ENCODE measurements at places on chromosomes 2 and 18.

GRCh38 chr2:173667415-173667814 lies 297.8 kb downstream of the SP3 start:
- no peaks in the 10 kb centered on the region for H3K36me3 ChIP-seq
- H3K27me3 ChIP-seq, result no peaks in the 10 kb centered on the region
- DNase-seq, result no peak
- no peak overlapping the region for H3K27ac ChIP-seq
- no peak overlapping the region for H3K4me3 ChIP-seq

DNA sequence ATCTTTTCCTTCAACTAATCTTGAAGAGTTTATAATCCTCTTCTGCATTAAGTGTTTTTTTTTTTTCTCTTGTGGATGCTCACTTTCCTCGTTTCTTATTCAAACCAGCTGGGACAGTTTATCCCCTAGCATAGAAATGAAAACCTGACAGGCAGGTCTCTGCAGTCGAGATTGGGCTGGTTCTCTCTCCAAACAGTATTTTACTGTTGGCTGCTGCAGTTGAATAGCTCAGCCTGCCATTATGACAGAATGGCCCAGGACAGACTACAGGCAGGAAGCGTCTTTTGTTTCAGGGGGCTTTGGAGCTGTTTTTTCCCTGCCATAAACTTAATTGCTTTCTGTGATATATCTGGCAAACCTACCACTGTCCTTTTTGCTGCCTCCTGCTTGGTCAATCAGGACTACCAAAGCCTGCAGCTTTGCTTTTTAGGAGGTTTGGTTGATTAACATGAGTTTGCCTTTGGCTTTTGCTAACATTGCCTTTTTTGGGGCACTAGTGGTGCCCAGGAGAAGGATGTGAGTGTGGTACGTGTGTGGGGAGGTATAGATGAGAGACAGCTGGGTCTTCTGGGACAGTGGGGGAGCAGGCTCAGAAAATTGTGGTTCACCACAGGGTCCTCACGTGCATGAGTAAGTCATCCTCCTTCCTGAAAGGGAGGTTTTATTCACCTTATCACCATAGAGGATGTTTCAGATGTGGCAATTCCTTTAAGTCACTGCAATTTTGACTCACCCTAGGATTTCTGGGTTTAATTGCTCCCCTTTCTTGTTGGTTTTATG lies 128.7 kb downstream of the LYPD6B start:
- H3K36me3 ChIP-seq, result no peaks in the 10 kb centered on the region
- no peaks in the 10 kb centered on the region for H3K27me3 ChIP-seq
- peak overlapping the region; percentile 5 for H3K27ac ChIP-seq

GRCh38 chr2:85545780-85546240 lies 6.8 kb downstream of the MAT2A start:
- H3K27ac ChIP-seq, result no peak overlapping the region
- H3K4me1 ChIP-seq, result peaks cover 13% of the 10 kb centered on the region
- DNase-seq, result no peak
- H3K27me3 ChIP-seq, result no peaks in the 10 kb centered on the region
- H3K4me3 ChIP-seq, result no peak overlapping the region

DNA sequence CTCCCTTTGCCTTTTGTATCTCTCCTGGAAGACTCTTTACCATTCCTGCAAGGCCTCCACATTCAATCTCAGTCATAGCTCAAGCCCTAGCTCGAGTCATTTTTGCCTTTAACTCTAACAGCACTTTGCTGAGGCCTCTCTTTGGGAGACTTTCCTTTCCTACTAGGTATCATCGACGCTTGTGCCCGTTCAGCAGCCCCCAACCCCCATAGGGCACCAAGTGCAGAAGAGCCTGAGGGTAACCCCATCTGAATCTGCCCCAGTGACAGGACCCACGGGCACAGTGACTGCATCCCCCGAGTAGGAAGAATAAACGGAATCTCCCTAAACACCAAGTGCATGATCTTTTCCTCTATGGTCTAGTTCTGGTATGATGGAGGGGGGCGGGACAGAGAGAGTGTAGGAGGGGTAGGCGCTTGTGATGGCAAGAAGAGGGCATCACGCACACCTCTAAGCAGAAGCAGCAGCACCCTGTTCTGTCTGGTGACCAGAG lies 66.3 kb downstream of the UXS1 start:
- H3K27ac ChIP-seq, result no peak overlapping the region
- H3K27me3 ChIP-seq, result no peaks in the 10 kb centered on the region
- no peak overlapping the region for H3K4me3 ChIP-seq
- DNase-seq, result no peak

GRCh38 chr18:43279015-43279744 lies 1.9 kb upstream of the SYT4 start:
- no peak for DNase-seq
- no peak overlapping the region for H3K27ac ChIP-seq

GRCh38 chr2:104163611-104164130 lies 690.2 kb upstream of the POU3F3 start:
- DNase-seq, result no peak
- H3K36me3 ChIP-seq, result no peaks in the 10 kb centered on the region
- H3K4me1 ChIP-seq, result no peaks in the 10 kb centered on the region
- no peak overlapping the region for H3K4me3 ChIP-seq
- H3K27me3 ChIP-seq, result no peaks in the 10 kb centered on the region
- H3K27ac ChIP-seq, result no peak overlapping the region

DNA sequence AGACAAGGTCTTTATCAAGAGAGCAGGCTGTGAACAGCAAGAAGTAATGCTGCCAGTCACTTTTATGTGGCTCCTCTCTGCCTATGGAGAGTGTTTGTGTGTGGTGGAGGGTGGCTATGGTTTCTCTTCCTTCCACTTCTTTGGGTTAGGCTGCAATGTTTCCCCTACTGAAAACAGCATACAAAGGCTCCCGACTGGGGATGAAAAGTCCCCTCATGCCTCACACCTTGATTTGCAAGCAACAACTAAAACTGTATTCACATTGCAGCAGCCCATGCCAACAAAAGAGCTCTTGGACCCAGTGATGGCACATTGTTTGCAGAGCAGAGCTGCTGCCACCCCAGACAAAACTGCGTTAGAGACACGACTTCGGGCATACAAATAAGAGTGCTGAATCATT lies 301.6 kb downstream of the SLC8A1 start:
- no peak overlapping the region for H3K4me3 ChIP-seq
- H3K4me1 ChIP-seq, result no peaks in the 10 kb centered on the region
- DNase-seq, result no peak
- H3K27ac ChIP-seq, result no peak overlapping the region

DNA sequence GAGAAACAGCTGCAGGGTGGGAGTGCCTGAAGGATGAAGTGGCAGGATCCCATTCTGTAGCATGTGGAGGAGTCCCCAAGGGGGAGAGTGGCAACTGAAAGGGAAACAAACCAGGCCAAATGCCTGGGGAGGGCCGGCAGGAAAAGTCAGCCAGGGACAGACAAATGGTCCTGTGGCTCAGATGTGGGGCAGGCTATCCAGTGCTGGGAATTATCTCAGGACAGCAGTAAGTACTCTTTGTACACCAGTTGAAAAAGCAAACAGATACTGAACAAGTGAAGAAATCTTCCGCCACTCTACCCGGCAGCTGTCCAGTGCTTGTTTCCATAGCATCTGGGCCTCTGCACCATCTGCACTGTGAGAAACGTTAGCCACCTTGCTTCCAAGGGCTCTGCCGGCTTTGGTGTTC lies 408.9 kb downstream of the LRATD1 start:
- DNase-seq, result no peak
- H3K36me3 ChIP-seq, result no peaks in the 10 kb centered on the region
- no peaks in the 10 kb centered on the region for H3K4me1 ChIP-seq

DNA sequence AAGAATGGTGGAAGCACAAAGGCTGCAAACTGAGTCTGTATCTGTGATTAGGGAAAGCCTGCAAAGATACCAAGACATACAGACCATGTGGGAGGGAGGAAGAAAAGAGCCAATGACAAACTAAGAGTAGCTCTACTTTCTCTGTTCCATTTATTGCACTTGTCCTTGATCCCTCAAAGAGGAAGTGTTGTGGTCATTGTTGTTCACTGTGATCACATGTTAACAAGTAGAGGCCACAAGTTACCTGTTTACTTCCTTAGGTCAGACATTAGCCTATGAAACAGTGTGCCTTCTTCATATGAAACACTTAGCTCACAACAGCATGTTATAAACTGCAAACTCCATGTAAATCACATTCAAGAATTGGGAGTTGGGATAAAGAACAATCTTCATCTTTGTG lies 32.6 kb downstream of the MAP2 start:
- H3K36me3 ChIP-seq, result no peaks in the 10 kb centered on the region
- H3K4me1 ChIP-seq, result peaks cover 15% of the 10 kb centered on the region
- H3K27ac ChIP-seq, result no peak overlapping the region

- DNase-seq, result no peak
- H3K4me1 ChIP-seq, result no peaks in the 10 kb centered on the region
- no peaks in the 10 kb centered on the region for H3K27me3 ChIP-seq
- no peak overlapping the region for H3K27ac ChIP-seq
- no peaks in the 10 kb centered on the region for H3K36me3 ChIP-seq
These were observed 792.7 kb downstream of the RNF144A start for GRCh38 chr2:7709907-7710306.

DNA sequence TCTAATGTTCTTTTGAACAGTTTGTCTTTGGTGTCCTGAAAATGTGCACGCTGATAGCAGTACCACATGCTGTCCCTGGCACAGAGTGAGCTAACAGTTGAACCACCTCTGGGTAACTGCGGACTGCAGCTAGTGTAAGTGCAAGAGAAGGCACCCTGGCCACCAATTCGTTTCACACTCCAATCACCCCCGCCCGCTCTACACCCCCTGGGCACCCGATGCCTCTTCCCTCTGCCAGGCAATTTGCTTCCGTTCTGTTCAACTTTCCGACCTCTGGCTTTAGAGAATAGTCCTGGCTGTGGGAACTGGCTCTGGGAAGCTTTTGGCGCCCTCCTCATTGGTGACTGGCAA lies 1.4 kb downstream of the DOCK10 start:
- peak overlapping the region; percentile 89 for H3K4me3 ChIP-seq
- DNase-seq, result peak; percentile 58
- peak overlapping the region; percentile 87 for H3K27ac ChIP-seq
- 0 out of 2 replicates have a peak, but pooled peaks cover 5% of the 10 kb centered on the region for H3K4me1 ChIP-seq

GRCh38 chr2:45813003-45813941 lies 161.8 kb downstream of the PRKCE start:
- no peaks in the 10 kb centered on the region for H3K36me3 ChIP-seq
- no peak for DNase-seq
- no peaks in the 10 kb centered on the region for H3K4me1 ChIP-seq
- no peak overlapping the region for H3K4me3 ChIP-seq
- no peak overlapping the region for H3K27ac ChIP-seq

DNA sequence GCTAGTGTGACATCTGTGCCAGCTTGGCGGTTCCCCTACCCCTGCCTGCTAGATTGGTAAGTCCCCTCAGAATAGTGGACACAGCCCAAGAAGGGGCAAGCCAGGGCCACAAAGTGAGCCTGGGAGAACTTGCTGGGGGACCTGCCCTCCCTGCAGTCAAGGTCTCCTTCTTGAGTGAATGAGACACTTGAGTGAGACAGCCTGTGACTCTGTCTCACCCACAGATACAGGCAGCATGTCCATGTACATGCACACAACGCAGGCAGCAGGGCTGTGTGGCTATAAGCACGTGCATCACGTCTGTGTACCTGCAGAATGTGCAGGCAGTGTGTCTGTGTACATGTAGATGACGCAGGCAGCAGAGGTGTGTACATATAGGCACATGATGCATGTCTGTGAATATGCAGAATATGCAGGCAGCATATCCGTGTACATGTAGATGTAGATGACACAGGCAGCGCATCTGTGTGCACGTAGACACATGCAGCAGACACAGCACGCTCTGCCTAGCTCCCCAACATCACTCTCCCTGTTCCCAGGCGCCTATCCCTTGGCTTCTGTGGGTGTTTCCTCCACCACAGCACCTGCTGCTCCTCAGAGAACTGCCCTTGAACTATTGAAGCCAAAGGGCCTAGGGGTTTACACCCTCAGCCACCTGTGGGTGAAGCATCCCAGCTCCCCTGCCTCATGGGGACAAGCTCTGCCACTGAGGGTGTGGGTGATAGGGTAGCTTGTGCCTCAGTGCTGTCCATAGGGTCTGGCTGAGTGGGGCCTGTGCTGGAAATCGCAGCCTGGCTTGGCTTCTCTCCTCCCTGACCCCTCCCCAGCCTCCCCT lies 147.2 kb upstream of the TWIST2 start:
- no peak overlapping the region for H3K27ac ChIP-seq
- H3K27me3 ChIP-seq, result no peaks in the 10 kb centered on the region
- no peaks in the 10 kb centered on the region for H3K4me1 ChIP-seq
- H3K4me3 ChIP-seq, result no peak overlapping the region
- DNase-seq, result no peak

DNA sequence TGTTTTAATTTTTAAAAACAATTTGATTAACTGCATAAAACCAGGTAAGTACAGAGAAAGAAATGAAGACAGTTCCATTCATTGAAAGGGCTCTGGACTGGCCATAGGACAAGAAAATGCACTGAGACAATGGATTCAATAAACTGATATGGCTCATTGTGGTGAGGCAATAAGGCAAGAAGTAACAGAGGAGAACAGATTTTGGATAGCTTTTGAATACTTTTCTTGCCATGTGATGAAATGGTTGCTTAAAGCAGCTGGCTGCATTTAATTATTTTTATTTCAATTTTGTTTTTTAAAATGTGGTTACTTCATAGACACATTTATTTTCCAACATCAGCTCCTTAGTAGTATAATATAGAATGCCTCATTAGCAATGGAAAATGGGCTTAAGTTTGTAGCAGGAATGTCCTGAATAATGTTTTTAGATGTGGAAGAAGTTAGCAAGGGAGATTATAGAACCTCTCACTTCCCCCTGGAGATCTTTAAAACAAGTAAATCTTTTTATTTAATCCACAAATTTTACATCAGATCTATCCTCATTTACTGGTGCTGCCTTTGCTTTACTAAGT lies 646.9 kb upstream of the ZEB2 start:
- H3K4me3 ChIP-seq, result no peak overlapping the region
- H3K27me3 ChIP-seq, result no peaks in the 10 kb centered on the region
- no peaks in the 10 kb centered on the region for H3K4me1 ChIP-seq
- H3K27ac ChIP-seq, result no peak overlapping the region
- DNase-seq, result no peak

DNA sequence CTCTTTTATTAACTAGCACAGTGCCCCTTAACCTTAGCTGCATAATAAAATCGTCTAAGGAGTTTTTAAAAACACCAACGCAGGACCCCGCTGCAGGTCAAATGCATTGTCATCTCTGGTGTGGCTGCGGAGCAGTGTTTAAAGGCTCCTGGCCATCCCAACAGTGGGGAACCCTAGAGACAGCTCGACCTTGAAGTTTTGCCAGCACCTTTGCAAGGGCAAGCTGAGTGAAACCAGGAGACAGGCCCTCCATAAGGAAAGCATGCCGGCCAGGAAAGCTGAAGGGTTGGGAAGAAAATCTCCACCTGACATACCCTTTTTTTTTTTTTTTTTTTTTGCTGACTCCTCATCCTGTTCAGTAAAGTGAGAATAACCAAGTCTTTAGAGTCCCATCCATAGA lies 349.0 kb downstream of the CMPK2 start:
- H3K4me1 ChIP-seq, result no peaks in the 10 kb centered on the region
- H3K4me3 ChIP-seq, result no peak overlapping the region
- no peaks in the 10 kb centered on the region for H3K36me3 ChIP-seq
- H3K27me3 ChIP-seq, result no peaks in the 10 kb centered on the region

GRCh38 chr18:59139291-59139614 lies 431 bp upstream of the SEC11C start:
- H3K4me3 ChIP-seq, result peak overlapping the region; percentile 98
- H3K27me3 ChIP-seq, result no peaks in the 10 kb centered on the region
- peaks cover 9% of the 10 kb centered on the region for H3K4me1 ChIP-seq
- H3K36me3 ChIP-seq, result no peaks in the 10 kb centered on the region
- H3K27ac ChIP-seq, result peak overlapping the region; percentile 91

All from MM.1S (cell line).